T-cell (primary cell): ENCODE measurements at places on chromosomes 2 and 18. TPM values are rescaled to one million over a fixed set of nuclear protein-coding genes. Genes with fewer than 3 reads are reported as not detected.
A peak's percentile ranks its signal among the peaks of the same experiment; 100 is the strongest.

The PLB1 gene
- 0.58 TPM for total RNA-seq

The RAB6C gene
- not detected for total RNA-seq

The MSTN gene
- total RNA-seq = not detected

GRCh38 chr2:231604101-231604684 lies 11.5 kb downstream of the TEX44 start:
- no peaks in the 10 kb centered on the region for H3K36me3 ChIP-seq
- peaks cover 23% of the 10 kb centered on the region for H3K27me3 ChIP-seq
- H3K4me1 ChIP-seq = peaks cover 4% of the 10 kb centered on the region
- peak overlapping the region; percentile 49 for H3K27ac ChIP-seq

GRCh38 chr2:66532972-66533868 lies 98.3 kb downstream of the MEIS1 start:
- no peak for DNase-seq
- no peaks in the 10 kb centered on the region for H3K27me3 ChIP-seq
- H3K36me3 ChIP-seq = no peaks in the 10 kb centered on the region

GRCh38 chr2:217497843-217498377 lies 504.9 kb downstream of the TNS1 start:
- no peak overlapping the region for H3K4me3 ChIP-seq
- H3K36me3 ChIP-seq = no peaks in the 10 kb centered on the region
- no peak overlapping the region for H3K27ac ChIP-seq
- no peaks in the 10 kb centered on the region for H3K4me1 ChIP-seq
- no peak for DNase-seq

DNA sequence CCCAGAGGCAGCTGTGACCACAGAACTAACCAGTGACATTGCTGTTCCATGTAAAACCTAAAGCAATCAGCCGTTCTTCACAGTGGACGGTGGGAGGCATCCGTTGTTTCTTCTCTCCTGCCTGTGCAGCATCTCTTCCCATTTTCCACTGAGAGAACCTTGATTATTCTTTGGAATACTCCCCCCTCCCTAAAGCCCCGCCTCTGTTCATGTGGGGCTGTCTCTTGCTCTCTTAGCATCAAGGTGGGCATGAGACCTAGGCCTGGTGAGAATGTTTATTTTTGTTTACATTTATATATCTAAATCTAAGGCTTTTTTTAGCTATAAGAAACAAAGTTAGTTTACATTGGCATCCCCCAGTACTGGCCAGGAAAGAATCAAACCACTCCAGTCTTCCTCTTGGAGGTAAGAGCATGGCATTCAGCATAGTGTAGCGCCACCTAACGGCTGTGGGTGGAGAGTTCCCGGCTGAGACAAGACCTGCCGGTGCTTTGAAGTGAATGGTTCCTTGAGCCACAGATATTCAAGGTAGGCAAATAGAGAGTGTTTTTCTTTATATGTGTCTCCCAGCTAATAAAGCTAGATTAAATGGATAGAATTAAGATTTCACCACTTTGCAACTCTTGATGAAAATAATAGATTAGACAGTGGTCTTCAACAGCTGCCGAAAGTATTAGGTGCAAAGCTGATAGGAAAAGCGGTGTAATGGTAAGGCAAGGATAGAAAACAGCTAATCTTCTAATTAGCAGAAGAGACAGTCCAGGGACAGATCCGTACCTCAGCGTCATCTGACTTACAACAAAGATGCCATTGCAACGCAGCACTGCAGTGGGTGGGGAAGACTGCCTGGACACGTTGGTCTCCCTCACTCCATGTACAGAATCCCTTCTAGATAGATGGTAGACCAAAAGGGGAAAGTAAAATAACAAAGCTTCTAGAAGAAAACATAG lies 219.6 kb upstream of the RAB12 start:
- peaks cover 11% of the 10 kb centered on the region for H3K36me3 ChIP-seq
- H3K27ac ChIP-seq = no peak overlapping the region
- no peak overlapping the region for H3K4me3 ChIP-seq
- DNase-seq = no peak

DNA sequence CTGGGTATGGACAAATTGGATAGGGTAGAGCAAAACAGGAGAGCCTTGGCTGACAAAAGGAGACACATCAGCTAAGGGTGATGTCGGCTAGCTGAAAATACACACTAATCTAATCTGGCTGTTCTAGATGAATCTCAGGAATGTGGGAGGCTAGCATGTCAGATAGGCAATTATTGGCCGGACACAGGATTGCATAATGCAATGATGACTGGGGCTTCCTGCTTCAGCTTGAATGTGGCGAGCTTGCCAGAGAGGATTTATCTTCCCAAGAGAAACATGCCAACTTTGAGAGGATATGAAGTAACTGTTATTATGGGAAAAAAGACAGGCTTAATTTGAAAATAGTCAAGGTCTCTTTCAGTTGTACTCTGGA lies 102.4 kb downstream of the TRIB2 start:
- H3K4me1 ChIP-seq = peaks cover 24% of the 10 kb centered on the region
- no peaks in the 10 kb centered on the region for H3K27me3 ChIP-seq
- H3K36me3 ChIP-seq = no peaks in the 10 kb centered on the region
- no peak overlapping the region for H3K4me3 ChIP-seq
- no peak overlapping the region for H3K27ac ChIP-seq

- H3K27me3 ChIP-seq = no peaks in the 10 kb centered on the region
- no peaks in the 10 kb centered on the region for H3K4me1 ChIP-seq
- DNase-seq = no peak
- H3K27ac ChIP-seq = no peak overlapping the region
- H3K4me3 ChIP-seq = no peak overlapping the region
- H3K36me3 ChIP-seq = no peaks in the 10 kb centered on the region
These were observed 206.8 kb upstream of the FOSL2 start for GRCh38 chr2:28185891-28186290.

- H3K36me3 ChIP-seq = no peaks in the 10 kb centered on the region
- peaks cover 9% of the 10 kb centered on the region for H3K27me3 ChIP-seq
- no peaks in the 10 kb centered on the region for H3K4me1 ChIP-seq
These were observed 304.2 kb downstream of the CYP26B1 start for GRCh38 chr2:71843391-71843850.

GRCh38 chr2:84782717-84783442 lies 98.0 kb downstream of the TRABD2A start:
- no peaks in the 10 kb centered on the region for H3K27me3 ChIP-seq
- peak; percentile 48 for DNase-seq
- H3K4me3 ChIP-seq = no peak overlapping the region
- H3K4me1 ChIP-seq = peaks cover 41% of the 10 kb centered on the region
- H3K36me3 ChIP-seq = no peaks in the 10 kb centered on the region
